HFFc6 (cell line): ENCODE measurements at places on chromosomes 11 and 22.

DNA sequence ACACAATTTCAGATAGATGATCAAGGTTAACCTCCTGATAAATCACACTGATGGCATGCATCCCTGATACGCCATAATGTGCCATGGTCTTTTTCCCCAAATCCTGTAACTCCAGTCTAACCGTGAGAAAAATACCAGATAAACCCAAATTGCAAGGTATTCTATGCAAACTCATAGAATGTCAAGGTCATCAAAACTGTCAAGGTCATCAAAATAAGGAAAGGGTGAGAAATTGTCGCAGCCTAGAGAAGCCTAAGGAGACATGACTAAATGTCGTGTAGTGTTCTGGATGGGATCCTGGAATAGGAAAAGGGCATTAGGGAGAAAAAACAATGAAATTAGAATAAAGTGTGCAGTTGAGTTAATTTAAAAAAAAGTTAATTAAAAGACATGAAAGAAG, 4.7 kb downstream of the TTC12 start:
- DNase-seq = no peak

DNA sequence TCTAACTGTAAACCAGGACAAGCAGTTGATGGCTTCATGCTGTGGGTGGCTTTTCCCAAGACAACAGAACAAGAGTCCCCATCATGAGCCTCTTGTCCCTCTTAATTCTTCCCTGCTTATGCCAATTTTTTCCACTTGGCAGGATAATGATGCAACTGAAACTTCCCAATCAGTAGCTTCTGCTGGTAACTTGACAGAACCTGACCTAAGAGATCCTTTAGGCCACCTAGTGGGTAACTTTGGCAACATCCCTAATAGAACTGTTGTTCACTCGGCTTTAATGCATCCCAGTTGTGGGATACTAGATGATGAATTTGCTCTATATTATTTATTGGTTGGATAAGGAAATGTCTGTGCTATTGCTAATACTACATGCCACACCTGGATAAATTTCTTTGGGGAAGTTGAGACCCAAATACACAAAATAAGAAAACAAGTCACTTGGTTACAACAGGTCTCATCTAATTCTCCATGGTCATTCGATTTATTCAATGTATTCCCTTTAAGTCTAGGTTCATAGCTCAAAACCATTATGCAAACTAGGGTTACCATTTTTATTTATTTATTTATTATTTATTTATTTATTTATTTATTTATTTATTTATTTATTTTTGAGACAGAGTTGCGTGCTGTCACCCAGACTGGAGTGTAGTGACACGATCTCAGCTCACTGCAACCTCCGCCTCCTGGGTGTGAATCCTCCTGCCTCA, 41.4 kb upstream of the NFAM1 start:
- peak; percentile 57 for DNase-seq

- DNase-seq = no peak
Measured at GRCh38 chr11:64150481-64151239, 15.3 kb downstream of the MACROD1 start.

GRCh38 chr11:119607726-119608125, 121.3 kb downstream of the NECTIN1 start:
- no peak for DNase-seq

DNA sequence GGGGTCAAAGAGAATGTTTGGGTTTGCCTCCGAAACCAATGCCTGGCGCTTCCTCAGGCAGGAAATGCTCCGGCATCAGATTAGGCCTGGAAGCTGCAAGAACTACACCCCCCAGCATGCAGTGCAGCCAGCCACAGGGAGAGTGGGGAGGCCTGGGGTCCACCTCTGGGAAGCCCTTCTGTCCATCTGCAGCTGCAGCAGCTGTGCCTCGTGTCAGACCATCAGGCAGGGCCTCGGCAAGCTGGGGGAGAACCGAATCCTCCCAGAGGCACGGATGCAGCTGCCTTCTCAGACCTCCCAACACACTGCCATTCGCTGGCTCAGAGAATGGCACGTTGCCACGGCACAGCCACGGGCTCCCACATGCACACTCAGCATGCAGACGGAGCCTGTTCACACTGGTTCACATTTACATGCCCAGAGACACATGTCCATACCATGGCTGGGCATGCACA, 57.4 kb downstream of the NECTIN1 start:
- DNase-seq = peak; percentile 4

- peak; percentile 70 for DNase-seq
Measured at GRCh38 chr11:15793043-15793996, 563.0 kb downstream of the SOX6 start.

DNA sequence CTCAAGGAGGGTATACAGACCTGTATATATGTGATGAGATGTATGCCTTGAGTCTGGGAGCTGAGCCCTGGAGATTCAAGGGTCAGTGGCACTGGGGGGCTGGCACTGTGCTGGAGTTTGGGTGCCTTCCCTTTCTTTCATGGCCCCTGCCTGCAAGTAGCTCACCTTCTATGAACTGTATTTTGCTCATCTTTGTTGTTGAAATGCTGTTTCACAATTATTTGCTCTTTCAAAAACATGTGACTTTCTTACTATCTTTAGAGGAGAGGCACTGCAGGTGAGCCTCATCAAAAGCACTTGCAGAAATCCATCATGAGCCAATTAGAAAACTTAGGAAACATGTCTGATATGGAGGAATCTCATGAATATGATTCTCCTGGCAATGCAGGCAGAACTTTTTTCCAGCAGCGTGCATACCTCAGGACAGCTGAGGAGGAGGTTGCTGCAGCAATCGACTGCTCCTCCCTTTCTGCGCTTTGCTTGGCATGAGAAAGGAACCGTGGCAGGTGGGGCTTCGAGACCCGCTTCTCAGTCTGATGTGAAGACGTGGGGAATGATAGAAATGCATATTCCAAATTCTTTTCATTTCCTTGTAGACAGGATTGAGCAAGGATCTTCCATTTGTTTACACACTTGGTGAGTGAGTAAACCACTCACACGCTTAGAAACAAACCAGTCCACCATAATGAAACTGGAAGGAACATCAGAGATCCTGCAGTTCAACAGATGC, 178.4 kb upstream of the E2F8 start:
- no peak for DNase-seq

GRCh38 chr11:4684631-4685285, 12.9 kb downstream of the OR51E2 start:
- no peak for DNase-seq

DNA sequence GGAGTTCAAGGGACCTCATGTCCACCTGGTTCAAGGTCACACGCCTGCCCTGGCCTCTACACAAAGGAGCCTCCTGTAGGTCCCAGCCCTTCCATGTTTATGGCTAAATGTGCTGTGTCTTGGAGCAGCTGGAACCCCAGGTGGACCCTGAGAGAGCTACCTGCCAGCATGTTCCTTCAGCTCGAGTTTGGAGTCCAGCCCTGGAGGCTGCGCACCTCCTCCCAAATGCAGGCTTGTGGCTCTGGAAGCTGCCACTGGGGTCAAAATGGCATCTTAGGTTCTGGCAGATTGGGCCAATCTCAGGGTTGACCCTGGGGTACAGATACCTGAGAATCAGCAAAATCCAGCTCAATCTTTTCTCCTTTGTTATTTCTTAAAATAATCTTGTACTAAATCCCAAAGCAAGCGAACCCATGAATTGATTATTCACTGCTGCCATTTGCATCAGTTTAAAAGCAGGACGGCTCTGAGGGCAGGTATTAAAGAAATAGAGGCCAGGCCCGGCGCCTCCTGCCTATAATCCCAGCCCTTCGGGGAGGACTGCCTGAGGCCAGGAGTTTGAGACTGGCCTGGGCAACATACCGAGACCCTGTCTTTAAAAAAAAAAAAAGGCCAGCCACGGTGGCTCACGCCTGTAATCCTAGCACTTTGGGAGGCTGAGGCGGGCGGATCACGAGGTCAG, 2.9 kb downstream of the TNFRSF13C start:
- no peak for DNase-seq

GRCh38 chr11:34105957-34106504, 602 bp downstream of the NAT10 start:
- peak; percentile 28 for DNase-seq

- DNase-seq = peak; percentile 94
Measured at GRCh38 chr11:14519917-14520746, at the start of gene PSMA1. Gene PSMA1 (minus strand): TSS chr11:14520386. CDS start chr11:14520299, 87 bp downstream.

- no peak for DNase-seq
Measured at GRCh38 chr22:38623351-38623750, 32.8 kb downstream of the FAM227A start.

DNA sequence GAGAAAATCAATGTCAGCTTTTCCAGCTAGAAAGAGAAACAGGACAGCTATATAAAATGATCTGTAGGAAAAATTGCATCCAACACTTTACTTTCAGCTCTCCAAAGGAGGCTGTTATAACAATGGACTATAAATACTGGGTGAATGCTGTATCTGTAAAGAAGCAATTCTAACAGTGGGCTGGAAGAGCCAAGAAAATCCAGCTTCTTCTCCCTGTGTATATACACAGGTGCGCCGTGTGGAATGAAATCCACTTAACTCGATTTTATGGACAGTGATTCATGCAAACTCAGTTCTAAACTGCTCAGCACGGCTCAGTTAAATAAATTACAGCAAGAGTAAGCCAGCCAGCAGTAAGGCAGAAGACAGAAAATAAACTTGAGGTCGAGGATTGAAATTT, 32.5 kb upstream of the LMO2 start:
- DNase-seq = no peak

DNA sequence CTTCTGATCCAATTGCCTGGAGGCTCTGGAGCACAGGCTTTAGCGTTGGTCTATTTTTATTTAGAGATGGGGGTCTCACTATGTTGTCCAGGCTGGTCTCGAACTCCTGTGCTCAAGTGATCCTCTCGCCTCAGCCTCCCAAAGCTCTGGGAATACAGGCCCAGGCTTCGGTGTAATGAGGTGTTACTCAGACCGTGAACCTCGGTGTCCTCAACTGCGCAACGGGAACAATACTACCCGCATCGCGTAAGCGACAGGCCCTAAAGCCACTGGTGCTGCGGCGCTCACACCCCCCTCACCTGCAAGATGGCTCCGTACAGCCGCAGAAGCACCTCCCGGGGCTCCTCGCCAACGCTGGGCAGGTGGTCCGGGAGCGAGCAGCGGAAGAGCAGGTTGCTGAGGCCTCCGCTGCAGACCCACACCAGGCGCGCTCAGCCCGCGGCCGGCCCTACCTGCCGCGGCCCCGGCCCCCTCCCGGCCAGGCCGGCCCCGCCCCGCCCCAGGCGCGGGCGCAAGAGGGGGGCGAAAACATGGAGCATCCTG, 628 bp downstream of the CHKB start:
- no peak for DNase-seq

DNA sequence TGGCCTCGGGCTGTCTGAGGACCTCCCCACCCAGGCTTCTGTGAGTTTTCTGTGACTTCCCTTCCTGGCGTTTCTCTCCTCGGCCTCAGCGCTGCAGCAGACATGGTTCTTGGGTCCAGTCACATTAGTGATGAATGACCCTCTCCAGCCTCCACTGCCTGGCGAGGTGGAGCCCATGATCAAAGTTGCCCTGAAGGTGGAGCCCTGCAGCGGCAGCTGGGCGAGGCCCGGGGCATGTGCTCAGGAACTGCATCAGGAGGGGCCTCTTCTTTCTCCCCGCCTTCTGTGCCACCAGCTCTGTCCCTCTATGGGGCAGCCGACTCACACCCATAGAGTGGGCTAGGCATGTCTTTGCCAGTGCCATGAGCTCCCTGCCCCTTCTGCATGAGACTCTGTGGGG, 1079.7 kb downstream of the TBC1D22A start:
- no peak for DNase-seq

DNA sequence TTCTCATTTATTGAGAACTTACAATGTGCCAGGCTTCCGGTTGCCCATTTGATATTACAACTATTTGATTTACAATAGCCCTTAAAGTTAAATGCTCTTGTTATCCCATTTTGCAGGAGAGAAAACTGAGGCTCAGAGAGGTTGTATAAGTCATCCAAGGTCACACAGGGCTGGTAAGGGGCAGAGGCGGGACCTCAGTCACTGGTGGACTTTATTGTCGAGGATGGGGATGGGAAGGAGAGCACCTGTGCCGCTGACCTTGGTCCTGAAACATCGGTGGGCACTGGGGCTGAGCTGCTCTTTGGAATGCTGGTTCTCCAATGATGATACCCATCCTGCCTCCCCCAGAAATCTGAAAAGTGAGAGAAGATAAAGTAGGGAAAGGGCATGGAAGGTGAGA, 265.4 kb downstream of the MIAT start:
- no peak for DNase-seq

GRCh38 chr11:88202498-88202897, 27.3 kb upstream of the RAB38 start:
- DNase-seq = no peak

DNA sequence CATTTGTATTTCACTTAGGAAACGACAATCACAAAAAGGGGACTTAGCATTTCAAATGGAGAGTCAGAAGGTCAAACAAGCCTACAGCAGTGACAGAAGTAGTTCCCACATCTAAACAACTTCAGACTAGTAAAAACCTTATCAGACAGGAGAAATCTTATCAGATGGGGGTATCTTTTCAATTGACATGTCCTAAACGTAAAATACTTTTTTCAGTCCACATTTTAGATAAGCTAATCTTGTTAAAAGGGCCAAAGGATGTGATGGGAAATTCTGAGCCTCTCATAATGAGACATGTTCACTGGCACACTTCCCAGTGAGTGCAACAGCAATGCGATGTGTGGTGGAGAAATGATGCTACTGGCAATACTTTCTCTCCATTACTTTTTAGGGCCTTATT, 2.4 kb downstream of the MAPK1 start:
- peak; percentile 83 for DNase-seq

DNA sequence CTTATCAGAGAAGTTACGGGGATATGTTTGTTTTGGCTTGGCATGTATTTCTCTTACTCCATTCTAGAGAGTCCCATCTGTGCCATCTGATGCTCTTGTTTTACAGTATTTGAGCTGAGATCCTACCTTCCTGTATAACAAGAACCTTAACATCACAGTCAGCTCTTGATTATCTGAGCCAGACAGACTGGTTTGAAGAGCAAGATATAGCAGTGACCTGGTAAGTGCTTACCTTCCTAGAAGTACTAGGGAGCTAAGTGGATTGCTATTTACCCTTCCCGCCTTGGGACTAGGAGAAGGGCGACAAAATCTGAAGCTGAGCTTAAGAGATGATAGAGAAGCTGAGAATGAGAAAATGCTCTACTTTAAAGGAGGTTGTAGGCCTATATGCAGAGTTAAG, 235.3 kb downstream of the CSNK2A3 start:
- no peak for DNase-seq

GRCh38 chr22:24744638-24745037, 29.9 kb downstream of the PIWIL3 start:
- DNase-seq = no peak

- DNase-seq = no peak
Measured at GRCh38 chr11:110415081-110415480, 14.7 kb upstream of the FDX1 start.

- no peak for DNase-seq
Measured at GRCh38 chr11:70952191-70952590, 300.2 kb downstream of the SHANK2 start.
